Muscle of arm (tissue), 14 donors: ENCODE measurements at places on chromosomes 7 and 10.
A peak's percentile ranks its signal among the peaks of the same experiment; 100 is the strongest.

- DNase-seq: no peak
Measured at GRCh38 chr10:20890491-20891337, 6.4 kb downstream of the NEBL start.

DNA sequence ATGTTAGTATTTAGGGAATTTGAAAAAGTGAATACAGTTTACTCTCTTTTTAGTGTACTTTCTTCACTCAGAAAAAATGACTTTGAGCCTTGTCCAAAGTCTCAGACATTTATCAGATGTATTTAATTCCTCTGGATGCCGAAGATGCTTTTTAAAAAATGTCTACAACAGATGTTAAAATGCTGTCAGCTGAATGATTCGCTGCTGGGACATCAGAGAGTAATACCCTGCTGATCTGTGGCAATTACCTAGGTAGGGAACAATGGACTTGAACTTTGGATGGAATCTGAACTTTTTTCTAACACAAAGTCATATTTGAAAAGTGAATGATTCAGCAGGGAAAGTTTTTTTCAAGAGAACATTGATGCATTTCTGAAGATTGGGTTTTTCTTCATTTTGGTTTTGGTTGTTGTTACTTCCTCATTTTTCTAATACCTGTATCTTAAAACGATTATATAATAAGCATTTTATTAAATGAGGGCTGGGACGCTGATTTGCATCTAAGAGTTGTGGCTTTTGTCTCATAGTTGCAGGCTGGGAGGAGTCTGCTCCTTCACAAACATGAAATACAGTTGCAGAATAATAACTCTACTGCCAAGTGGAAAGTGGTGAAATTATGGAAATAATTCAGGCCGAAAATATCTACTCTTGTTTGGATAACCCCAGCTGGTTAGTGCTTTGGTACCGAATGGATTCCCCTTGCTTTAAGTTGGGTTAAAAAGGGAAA lies 98.0 kb downstream of the SPAG6 start:
- no peak for DNase-seq

- DNase-seq: no peak
Measured at GRCh38 chr10:130053561-130053960, 57.1 kb downstream of the C10orf143 start.

DNA sequence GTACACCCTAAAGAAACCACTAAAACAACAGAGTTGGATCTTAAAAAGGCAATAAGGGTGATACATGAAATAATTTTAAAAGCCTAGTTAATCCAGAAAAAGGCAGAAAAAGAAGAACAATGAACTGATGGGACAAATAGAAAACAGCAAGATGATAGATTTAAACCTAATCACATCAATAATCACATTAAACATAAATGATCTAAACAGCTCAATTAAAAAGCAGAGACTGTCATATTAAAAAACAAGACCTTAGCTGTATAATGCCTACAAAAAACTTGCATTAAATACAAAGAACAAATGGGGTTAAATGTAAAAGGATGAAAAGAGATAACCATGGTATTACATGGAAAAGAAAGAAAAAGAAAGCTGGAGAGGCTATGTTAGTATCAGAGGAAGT lies 96.2 kb downstream of the RTKN2 start:
- no peak for DNase-seq

DNA sequence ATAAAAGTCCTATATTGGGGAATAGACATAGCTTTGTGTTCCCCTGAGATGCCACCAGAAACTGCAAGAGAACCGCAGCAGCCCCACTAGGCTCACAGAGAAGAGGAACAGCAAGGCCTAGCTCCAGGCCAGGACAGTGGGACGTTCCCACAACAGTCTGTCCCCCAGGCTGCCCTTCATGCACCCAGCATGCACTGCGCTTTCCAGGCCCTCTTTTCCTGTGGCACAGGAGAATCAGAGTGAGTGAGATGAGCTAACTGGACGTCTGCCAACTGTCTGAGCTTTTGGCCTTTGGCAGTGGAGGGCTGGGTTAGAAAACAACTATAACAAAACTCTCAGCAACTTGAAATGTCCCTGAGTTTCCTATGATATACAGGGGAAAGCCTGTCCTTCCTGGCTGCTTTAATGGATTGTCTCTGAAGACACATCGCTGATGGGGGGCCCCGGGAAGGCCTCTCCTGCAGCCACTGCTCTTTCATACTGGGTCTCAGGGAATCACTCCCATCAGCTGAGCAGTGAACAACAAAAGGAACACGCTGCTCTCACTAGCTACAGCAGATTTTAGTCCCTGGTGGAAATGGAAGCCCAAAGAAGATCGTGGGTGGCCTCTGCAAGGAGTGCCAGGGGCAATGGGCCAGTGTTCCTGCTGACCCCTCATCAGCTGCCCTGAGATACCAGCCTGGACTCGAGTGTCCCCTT lies 53.5 kb downstream of the PODXL start:
- peak; percentile 47 for DNase-seq

DNA sequence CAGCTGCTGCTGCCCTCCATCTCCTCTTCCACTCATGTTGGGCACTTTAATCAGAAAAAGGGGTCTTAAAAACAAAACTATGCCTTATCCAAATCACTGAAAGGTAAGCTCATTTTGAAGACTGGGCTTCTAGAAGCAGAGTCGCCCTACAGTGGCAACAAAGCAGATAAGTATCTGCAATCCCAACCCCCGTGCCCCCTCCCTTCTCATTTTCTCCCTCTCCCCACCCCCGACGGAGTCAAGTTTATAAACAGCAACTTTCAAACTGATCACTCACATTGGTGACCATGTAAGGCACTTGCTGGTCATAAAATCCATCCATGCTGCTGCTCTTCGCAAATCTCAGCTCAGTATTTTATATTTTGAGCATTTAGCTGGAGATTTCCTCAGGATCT lies 738 bp downstream of the ETV1 start:
- DNase-seq: peak; percentile 58

- DNase-seq: no peak
Measured at GRCh38 chr7:137946011-137946410, 55.9 kb downstream of the CREB3L2 start.

GRCh38 chr10:49116509-49117375 lies 1.4 kb upstream of the VSTM4 start:
- no peak for DNase-seq

DNA sequence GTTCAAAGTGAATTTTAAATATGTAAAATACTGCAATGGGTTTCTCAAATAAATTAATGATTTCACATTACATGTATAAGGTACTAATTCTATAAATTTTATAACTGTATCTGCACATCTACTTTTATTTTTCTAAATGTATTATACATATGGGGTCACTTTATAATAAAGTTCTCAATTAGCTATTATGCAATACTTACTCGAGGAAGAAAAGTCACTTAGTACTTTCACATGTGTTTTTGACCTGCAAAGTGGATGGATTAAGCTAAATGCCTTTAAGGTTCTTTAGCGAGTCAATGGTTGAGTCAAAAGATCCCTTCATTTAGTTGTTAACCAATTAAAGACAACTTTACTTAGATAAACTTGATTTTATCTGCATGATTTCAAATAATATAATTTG lies 437.8 kb downstream of the ANKRD7 start:
- DNase-seq: no peak

DNA sequence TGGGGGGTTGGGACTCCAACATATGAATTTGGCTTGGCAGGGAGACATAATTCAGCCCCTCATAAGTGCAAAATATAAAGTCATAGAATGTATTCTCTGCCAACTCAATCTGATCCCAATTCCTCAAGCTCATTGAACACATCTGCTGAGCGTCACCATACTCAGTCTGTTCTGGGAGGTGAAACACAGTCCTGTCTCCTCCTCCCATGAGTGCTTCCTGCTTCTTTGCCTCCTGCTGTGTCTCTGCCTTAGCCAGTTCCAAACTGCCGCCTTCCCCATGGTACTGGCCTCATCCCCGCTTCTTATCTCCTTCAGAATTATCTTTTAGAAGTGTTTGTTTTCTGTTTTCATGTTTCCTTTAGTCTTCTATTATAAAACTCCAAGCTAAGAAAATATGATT lies 365.5 kb downstream of the TNS3 start:
- no peak for DNase-seq

GRCh38 chr7:18796216-18796615 lies 300.7 kb downstream of the HDAC9 start:
- no peak for DNase-seq

DNA sequence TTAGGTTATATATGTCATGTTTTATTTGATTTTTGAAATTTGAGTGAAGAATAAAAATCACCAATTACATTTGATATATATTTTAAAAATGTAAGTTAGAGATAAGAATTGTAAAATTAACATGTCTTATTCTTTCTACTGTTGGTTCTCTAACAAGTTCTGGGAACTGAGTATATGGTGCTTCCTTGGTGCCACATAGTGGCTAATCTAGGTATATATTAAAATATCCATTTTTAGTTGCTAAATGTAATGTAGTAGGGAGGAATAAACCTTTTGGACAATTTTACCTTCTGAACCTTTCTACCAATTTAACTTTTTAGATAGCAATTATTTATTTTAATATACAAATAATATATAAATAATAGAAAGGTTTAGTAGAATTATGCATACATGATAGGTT lies 17.5 kb downstream of the CFAP69 start:
- peak; percentile 16 for DNase-seq

DNA sequence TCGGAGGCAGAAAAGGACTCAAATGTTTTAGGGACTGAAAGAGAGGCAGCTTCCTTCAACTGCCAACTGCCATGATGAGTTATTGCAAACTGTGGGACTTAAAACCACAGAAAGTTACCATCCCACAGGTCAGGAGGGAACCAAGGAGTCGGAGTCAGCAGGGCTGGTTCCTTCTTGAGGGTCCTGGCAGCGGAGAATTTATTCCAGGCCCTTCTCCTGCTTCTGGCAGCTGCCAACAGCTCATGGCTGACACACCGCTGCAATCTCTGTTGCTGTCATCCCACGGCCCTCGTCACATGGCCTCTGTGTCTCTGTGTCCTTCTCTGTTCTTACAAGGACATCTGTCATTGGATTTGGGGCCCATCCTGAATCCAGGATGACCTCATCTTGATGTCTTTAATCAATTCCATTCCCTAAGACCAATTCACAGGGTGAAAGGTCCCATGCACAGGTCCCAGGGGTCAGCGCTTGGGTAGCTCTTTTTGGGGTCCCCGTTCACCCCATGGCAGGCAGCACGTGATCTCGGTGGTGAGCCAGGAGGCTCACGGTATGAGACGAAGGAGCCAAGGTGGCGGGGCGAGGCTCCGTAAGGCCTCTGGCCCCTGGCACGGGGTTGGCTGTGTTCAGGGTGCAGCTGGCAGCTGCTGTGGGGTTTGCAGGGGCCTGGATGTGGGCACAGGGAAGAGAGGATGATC lies 27.4 kb upstream of the PSMG3 start:
- DNase-seq: no peak

DNA sequence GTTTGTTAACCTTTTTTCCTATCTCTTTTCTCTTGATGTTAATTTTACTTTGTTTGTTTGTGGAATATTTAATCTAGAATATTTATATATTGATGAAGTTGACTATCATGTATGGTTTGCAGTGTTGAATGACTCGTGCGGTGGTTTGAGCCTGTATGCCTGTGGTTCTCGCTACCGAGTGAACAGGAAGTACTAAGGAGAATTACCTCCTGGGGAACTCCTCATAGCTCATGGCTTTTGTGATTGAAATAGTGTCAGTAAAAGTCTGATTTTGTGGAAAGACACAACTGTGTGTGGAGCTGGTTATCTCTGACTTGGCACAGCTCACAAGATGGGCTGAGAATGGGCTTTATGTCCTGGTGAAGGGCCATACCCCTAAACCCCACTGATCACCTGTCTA lies 498.6 kb downstream of the GLRX3 start:
- no peak for DNase-seq

DNA sequence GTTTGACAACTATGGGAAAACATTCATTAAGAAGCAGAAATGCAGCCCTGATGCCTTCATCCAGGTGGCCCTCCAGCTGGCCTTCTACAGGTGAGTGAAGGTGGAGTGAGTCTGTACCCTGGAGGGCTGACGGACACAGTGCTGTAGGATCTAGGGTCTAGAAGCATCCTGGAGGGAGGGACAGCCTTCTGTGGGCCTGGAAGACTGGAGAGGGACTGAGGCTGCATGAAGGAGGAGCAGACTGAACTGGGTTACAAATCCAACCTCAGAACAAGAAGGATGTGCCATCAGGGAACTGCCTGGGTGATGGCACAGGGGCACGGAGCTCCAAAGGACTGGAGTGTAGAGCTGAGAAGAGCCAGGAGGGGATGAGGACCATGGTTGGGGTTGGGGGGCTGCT lies 27.5 kb upstream of the C10orf53 start:
- no peak for DNase-seq

- peak; percentile 16 for DNase-seq
Measured at GRCh38 chr7:3558400-3558799, 257.3 kb downstream of the SDK1 start.

GRCh38 chr7:122673951-122674350 lies 25.0 kb downstream of the RNF133 start:
- DNase-seq: no peak

DNA sequence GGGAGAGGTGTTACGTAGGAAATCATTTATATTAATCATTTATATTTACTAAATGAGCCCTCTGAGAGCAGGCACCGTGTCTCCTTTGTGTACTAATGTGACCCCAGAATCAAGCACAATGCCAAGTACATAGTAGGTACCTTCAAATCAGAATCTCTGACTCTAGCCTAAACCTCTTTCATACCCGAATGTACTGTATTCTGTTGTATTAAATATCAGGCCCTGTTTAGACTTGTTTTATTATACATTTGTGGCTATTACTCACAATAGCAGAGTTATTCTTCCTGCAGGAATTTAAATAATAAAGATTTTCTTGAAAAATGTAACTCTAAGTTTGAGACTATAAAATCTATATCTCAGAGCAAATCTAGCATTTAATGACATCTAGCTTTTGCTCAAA lies 297.3 kb downstream of the EXOC4 start:
- DNase-seq: no peak

DNA sequence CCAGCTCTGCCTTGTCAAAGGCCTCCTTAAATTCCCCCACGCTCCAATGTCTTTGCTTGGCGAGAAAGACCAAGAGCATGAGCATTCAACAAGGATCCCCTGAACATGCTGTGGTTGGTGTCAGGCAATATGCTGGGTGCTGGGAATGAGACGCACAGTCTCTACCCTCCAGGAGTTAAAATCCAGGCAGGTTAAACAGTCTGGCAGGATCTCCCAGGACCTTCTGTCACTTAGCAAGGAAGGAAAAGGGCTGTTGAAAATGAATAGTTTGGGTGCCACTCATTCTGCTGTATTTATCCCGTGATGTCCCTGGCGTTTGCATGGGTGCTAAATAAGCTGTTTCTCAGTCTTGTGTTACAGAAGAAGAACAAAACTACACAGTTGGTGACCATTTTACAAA lies 21.9 kb upstream of the ITGA8 start:
- DNase-seq: no peak

DNA sequence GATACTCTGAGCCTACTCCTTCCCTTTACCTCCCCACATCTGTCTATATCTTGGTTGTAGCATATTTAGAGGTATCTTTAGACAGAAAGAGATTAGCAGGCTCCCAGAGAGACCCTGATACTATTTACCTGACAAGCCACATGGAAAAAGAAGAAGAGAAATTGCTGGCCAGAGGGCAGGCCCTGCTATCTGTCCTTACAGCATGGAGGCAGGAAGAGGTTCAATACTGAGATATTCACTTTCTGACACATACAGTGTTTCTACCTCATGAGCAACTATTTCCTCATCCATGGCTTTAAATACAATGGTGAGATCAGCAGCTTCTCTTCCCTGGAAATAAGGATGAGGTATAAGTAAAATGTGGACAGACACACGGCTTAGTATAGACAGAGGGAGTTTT lies 33.9 kb upstream of the TSPAN13 start:
- no peak for DNase-seq
